Activated T-cell treated with anti-CD3 and anti-CD28 coated beads, Interleukin-2, amount 50 U/mL, for 4 hours (primary cell): ENCODE measurements at places on chromosomes 13 and 19. TPM values are rescaled to one million over a fixed set of nuclear protein-coding genes. Genes with fewer than 3 reads are reported as not detected.

The WDR87 gene
- total RNA-seq, result not detected

The PLK5 gene
- not detected for total RNA-seq

The NUDT19 gene
- total RNA-seq, result 24.7 TPM

The GZMM gene
- 71.8 TPM for total RNA-seq

The KIRREL2 gene
- total RNA-seq, result 0.92 TPM

The PDX1 gene
- not detected for total RNA-seq

The CKAP2 gene
- 10.1 TPM for total RNA-seq

The SLC25A23 gene
- 12.4 TPM for total RNA-seq

The ICAM5 gene
- 3.1 TPM for total RNA-seq

The PSG6 gene
- not detected for total RNA-seq

The CILP2 gene
- total RNA-seq, result 0.19 TPM

The CA11 gene
- 8.8 TPM for total RNA-seq
